Stimulated activated CD4-positive, alpha-beta T cell treated with anti-CD3 and anti-CD28 coated beads, Interleukin-1b, Interleukin-23, amount 100 ng/mL, for 1 hour (primary cell): ENCODE measurements at places on chromosomes 1 and 21.
A peak's percentile ranks its signal among the peaks of the same experiment; 100 is the strongest.

DNA sequence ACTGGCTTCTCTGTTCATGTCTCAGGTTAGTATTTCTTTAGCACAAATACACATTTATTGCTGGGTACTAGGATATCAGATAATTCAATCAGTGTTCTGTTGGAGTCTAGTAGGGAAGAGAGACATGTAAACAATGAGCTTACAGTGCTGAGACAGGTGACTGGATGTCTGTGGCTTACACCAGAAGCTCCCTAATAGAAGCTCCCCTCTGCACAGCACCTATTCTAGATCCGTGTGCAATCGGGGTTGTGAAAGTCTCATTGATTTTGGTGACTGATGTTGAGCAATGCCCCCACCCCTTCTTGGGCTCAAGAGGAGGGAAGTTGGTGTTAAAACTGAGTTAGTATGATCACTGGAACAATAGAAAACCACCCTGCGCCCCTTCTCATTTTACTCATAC, 279.2 kb downstream of the RPS6KC1 start:
- no peak for DNase-seq

DNA sequence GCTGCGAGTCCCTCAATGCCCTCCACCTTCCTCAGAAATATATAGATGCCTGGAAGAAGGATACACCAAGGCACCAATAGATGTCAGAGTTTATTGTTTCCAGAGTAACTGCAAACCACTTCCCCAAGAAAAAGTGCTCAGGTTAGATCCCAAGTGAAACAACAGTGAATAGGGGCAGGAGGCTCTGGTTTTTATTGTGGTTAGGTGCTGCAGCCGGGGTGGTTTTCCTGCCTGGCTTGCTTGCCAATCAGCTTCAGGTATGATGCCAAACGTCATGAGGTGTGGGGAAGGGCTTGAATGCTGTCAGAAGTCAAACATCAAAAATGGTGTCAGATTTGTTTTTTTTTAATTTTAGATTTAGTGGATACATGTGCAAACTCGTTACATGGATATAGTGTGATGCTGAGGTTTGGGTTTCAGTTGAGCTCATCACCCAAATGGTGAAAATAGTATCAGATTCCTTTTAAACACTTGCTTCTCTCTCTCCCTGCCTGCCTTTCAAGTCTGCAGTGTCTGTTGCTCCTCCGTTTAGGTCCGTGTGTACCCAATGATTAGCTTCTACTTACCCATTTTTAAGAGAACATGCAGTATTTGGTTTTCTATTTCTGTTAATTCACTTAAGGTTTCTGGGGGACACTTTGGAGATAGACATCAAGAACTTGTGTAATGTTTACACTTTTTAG, 1317.0 kb downstream of the MRPL39 start:
- no peak for DNase-seq

GRCh38 chr1:235206533-235207208, 45.6 kb upstream of the RBM34 start:
- no peak for DNase-seq

DNA sequence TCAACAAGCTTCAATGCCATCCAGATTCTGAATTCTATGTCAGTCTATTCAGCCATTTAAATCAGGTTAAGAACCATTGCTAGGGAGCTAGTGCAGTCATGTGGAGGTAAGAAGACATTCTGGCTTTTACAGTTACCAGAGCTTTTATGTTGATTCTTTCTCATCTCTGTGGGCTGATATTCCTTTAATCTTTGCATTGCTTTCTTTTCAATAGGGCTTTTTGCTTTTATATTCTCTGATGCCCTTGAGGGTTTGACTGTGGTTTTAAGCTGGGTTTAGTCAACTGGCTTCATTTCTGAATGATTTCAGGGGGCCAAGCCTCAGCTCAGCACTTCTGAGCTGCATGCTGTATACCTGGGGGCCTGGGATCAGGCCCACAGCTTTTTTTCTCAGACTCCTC, 51.0 kb upstream of the GORAB start:
- DNase-seq = no peak

DNA sequence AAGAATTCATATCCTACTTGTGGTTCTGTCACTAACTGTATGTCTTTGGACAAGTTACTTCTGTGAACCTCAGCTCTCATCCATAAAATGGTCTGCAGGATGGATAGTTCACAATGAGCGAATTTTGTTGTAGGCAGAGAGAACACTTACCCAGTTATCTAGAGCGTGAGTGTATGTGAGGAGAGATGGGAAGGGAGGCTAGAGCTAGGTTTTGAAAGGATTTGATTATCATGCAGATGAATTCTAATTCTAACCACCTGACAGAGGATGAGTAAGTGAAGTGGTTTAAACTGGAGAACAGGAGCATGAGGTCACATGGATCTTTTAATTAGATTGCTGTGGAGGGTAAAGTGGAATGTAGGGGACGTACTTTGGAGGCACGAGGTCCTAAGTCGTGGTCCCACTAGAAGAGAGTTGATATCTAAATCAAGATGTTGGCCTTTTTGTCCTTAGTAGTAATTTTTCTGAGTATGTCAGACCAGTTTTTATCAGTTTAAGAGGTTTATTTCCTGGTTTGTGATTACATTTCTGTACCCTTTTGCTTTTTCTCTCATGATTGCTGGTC, 5.0 kb downstream of the SUCO start:
- no peak for DNase-seq

DNA sequence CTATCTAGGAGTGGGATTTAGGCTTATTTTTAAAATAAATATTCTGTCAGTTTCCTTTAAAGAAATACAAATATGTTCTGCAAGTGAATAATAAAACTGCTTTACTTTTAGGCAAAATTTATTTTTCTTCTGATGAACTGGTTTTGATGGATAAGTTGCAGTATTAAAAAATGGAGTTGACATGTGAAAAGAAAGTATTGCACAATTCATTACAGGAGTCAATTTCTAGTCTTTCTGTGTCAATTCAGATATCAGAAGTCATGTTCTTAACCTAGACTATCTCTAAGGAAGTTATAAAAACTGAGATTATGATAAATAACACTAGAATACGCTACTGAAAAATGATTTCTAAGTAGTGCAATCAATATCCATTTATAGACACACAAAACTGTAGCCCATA, 270.2 kb upstream of the TMPRSS15 start:
- no peak for DNase-seq

- DNase-seq = no peak
Measured at GRCh38 chr1:89451011-89451410, 73.6 kb upstream of the LRRC8B start.

GRCh38 chr1:57115030-57115614, 149.3 kb upstream of the C8B start:
- DNase-seq = no peak

GRCh38 chr1:5891736-5892135, 100.5 kb downstream of the NPHP4 start:
- DNase-seq = no peak

- no peak for DNase-seq
Measured at GRCh38 chr1:98661544-98662355, at the start of gene SNX7. Gene SNX7 (plus strand): TSS chr1:98661721. CDS start chr1:98661732, 11 bp downstream.

- DNase-seq = no peak
Measured at GRCh38 chr1:202348005-202348508, 442 bp upstream of the PPP1R12B start.

- DNase-seq = no peak
Measured at GRCh38 chr1:8745749-8746390, 71.6 kb downstream of the RERE start.

- DNase-seq = no peak
Measured at GRCh38 chr21:41207401-41208375, 39.7 kb downstream of the BACE2 start.

DNA sequence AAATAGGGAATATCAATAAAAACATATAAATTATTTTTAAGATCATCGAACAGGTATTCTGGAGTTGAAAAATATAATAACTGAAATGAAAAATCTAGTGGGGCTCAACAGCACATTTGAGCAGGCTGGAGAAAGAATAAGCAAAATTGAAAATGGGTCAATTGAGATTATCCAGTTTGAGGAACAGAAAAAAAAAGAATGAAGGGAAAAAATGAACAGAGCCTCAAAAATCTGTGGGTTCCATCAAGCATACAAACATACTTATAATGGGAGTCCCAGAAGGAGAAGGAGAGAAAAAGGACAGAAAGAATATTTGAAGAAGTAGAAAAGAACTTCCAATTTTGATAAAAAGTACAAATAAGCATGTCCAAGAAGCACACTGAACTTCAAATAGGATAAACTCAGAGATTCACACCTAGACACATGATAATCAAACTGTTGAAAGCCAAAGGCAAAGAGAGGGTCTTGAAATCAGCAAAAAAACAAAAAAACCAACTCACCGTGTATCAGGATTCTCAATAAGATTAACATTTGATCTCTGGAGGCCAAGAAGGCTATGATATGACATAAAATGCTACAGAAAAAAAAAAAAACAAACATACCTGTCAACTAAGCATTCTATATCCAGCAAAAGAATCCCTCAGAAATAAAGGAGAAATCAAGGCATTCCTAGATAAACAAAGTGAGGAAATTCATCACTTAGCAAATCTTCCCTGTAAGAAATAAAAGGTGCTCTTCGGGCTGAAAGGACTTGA, 5.4 kb upstream of the COQ8A start:
- no peak for DNase-seq

GRCh38 chr1:183473217-183473536, 878 bp downstream of the SMG7 start:
- DNase-seq = no peak

GRCh38 chr1:29912425-29912824, 676.1 kb downstream of the PTPRU start:
- DNase-seq = no peak

GRCh38 chr21:32800056-32800455, 28.5 kb upstream of the PAXBP1 start:
- no peak for DNase-seq

DNA sequence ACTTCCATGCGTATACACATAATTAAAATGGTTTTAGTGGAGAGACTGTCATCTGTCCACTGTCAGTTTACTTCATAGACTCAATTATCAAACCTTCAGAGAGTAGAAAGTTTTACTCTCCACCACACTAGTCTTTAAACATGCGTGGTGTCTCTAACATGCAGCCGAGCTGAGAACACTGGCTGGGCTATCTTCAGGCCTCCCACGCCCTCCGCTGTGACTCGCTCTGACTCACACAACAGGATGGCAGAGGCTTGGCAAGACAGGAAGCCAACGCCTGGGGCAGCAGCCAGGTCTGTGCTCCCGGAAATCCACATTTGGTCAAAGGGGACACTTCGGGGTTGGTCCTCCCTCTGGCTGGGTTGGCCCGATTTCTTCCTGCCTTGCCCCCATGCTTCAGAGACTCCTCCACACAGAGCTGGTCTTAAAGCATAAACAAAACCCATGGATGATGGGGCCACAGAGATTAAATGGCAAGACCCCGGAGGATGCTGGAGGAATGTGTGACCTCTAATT, 22.7 kb upstream of the IFNGR2 start:
- peak; percentile 73 for DNase-seq

GRCh38 chr1:226548256-226549093, at the start of gene STUM:
Gene STUM (plus strand): TSS chr1:226548764. CDS start chr1:226548905, 141 bp downstream.
- DNase-seq = no peak

DNA sequence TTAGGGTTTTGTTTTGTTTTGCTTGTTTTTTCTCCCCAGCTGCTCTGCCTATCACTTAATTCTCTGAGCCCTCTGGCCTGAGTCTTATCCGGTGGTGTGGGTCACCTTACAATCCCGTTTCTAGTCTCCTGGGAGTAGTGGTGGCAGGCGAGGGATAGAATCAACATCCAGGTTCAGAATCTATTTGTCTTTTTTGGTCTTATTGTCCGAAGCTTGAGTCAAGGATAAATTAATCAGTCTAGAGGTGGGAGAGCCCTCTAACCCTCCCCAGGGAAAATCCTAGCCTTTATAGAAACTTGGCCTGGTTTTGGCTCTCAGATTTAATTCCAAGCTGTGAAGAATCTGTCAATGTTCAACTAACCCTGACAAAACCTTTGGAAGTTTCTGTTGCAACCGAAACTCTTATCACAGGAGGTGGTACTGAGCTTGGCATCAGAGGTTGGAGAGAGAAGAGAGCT, 246.3 kb downstream of the FGGY start:
- no peak for DNase-seq

GRCh38 chr1:225777058-225777582, 506 bp upstream of the SRP9 start:
- no peak for DNase-seq

DNA sequence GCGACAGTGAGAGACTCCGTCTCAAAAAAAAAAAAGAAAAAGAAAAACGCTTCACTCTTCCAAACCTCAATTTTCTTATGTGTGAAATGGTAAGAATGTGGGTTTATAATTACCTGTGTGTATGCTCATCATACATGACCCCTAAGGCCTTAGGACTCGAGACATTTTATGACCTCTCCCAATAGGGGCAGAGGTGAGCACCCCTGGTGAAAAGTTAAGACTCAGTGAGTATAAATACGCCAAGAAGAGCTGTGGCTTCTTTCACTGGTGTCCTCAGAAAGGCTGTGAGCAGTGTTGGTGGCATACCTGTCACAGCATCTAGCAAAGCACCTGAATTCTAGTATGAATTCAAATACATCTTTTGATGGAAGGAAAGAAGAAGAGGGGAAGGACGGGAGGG, 7.8 kb upstream of the FCMR start:
- DNase-seq = no peak
